COLO829 (cell line): ENCODE measurements at places on chromosomes 13 and 19.
A peak's percentile ranks its signal among the peaks of the same experiment; 100 is the strongest.

DNA sequence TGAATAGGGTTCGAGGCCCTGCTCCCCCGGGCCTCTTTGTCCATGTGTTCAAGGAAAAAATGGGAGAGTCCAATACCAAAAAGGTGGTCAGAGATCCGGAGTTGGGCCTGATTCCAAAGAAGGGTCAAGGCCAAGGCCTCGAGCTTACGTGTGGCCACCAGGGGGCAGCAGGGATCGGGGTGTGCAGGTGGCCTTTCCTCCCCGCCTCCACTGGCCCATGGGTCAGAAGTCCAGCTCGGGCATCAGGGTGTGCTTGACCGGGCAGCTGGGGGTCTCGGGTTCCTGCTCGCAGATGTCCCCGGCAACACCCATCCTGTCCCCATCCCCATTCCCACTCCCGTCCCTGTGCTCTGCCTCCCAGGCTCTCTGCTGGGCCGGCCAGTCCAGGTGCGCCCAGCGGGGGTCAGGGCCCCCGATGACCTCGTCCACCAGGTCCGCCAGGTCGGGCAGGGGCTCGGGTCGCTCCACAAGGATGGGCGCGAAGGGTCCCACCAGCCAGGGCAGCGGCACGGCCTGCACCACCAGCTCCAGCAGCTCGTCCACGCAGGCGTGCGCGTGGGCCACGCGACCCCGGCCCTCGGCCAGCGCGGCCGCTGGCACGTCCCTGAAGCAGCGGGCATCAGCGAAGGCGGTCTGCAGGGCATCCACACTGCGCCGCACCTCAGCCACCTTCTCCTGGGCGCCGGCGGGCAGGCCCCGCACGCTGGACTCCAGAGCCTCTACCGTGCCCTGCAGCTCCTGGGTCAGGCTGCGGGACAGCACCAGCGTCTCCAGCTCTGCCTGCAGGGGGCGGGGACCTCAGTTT, 5.2 kb upstream of the PLIN4 start:
- DNase-seq: peak; percentile 65

GRCh38 chr13:95536632-95537241, 15.8 kb upstream of the CLDN10 start:
- DNase-seq: no peak

- peak; percentile 4 for DNase-seq
These were observed at the start of gene DACH1 for GRCh38 chr13:71867131-71867814. DACH1 (minus strand) TSS chr13:71867204.

DNA sequence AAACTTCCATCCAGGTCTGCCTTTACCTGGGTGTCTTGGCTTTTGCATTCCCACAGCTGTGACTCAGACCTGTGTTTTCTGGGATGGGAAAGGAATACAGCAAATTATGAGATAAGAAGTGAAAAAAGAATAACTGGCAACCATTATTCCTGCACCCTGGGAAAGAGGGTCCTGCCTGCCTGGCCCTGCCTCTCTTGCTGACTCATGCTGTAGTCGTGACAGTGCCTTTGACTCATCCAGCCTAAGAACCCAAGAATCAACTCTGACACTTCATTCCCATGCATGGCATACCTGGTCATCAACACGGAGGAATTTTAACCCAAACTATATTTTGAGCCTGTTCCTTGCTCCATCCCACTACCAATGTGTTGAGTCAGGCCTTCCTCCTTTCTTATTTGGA, 185.4 kb upstream of the SERP2 start:
- peak; percentile 48 for DNase-seq

DNA sequence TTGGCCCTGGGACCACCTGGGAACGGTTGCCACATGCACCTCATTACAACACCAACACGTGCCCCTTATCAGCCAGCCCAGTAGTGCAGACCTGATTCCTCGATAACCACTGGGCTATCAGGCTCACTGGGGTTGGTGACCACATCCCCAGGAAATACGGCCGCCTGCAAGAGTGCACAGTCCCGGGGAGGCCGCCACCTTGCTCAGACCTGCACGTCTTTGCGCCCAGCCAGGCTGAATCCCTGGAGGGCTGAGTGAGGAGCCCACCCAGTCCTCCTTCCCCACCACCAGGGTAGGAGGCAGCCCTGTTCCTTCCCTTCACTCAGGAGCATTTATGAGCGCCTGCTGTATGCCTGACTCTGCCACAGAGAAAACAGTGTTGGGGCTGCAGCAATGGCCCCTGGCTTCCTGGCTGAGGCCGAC, 67.8 kb downstream of the CEBPG start:
- no peak for DNase-seq

GRCh38 chr19:12834566-12834943, at the start of gene RTBDN:
RTBDN (minus strand) TSS chr19:12834579; CDS start chr19:12829979, 4,600 bp downstream.
- DNase-seq: no peak

DNA sequence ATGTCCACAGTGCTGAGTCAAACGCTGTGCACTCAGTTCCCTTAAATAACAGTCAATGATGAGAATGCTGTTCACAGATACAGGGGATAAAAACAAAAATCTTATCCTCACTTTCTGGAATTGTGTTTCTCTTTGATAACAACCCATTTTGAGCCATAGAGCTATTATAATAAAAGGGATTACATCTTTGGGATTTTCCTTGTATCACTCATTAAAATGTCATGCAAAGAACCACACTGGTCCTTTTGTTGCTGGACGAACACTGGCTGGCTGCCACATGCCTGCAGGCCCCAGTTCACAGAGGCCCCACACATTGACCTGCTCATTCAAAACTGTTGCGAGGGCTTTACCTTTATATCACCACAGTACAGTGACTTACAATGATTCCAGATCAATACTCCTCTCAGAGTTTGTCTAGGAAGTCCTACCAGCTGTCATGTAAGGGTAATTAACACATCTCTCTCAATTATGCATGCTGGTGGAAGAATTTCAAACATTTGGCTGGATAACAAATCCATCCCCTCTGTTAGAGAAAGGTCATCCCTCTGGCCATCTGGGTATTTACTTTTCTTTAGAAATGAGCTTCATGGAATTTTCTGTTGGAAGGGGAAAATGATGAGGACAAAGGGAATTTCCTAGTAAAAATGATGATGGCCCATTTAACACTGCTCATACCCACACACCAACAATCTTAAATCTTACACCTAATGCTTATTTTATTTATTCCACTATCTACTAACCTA, 85.9 kb downstream of the MBNL2 start:
- peak; percentile 96 for DNase-seq

DNA sequence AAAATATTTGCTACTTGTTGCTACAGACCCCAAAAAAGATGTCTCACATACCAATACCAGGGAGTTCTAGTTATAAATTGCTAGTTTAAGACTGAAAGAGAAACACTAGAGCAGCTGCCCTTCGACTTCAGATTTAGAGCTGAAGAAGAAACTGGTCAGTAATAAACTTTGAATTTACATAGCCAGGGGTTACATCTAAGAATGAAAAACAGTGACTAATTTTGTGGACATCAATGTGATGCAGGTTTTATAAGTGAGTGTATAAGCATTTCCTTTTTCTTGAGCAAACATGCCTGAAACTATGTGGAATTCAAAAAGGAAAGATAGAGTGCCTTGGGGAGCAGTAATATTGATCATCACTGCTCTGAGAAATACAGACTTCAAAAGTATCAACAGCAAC, 724.9 kb upstream of the MIR17HG start:
- no peak for DNase-seq

GRCh38 chr19:46610413-46610775, 9.3 kb downstream of the CALM3 start:
- DNase-seq: no peak

DNA sequence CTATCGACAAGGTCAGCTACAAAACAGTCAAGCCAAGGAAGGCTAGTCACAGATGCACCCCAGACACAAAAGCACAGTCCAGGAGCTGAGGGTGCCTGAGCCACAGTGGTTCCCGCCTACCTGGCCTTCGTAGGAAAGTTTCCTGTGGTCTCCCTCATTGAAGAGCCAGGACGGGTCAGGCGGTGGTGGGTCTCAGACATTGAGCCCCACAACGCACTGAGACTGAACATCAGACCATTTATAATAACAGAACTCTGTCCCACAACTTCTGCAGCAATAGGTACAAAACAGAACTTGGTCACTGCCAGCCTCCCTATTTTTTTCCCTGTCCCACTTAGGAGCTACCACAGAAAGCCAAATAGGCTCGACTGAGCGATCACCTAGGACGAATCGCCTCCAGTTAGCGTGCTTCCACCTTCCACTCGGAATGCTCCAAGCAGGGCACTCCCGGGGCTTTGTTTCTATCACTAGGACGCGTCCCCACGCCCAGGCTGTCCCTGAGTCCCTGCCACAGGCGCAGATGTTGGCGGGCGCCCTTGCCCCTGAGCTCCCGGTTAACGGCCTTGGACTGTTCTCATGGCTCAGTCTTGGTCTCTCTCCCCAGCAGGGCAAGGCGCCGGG, 640 bp upstream of the ZNF544 start:
- no peak for DNase-seq

- no peak for DNase-seq
These were observed 9.6 kb downstream of the PLIN4 start for GRCh38 chr19:4508698-4509097.

- no peak for DNase-seq
These were observed 4.4 kb downstream of the MED26 start for GRCh38 chr19:16623576-16623975.
